ENCODE measurements at places on chromosomes 1 and 21. TPM values are rescaled to one million over a fixed set of nuclear protein-coding genes. Genes with fewer than 3 reads are reported as not detected.
A peak's percentile ranks its signal among the peaks of the same experiment; 100 is the strongest.

- no peak for DNase-seq
Measured at GRCh38 chr1:7224644-7225043, 439.4 kb downstream of the CAMTA1 start.

DNA sequence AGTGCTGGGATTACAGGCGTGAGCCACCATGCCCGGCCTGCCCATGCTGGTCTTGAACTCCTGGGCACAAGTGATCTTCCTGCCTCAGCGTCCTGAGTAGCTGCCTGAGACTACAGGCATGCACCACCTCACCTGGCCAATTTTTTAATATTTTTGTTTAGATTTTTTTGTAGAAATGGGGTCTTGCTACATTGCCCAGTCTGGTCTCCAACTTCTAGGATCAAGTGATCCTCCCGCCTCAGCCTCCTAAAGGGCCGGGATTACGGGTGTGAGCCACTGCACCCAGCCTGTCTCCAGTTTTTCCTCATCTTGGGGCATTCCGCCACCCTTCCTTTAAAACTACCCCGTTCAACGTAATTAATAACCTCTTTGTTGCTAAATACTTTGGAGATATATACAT lies 7.4 kb downstream of the PMF1 start:
- DNase-seq = no peak

DNA sequence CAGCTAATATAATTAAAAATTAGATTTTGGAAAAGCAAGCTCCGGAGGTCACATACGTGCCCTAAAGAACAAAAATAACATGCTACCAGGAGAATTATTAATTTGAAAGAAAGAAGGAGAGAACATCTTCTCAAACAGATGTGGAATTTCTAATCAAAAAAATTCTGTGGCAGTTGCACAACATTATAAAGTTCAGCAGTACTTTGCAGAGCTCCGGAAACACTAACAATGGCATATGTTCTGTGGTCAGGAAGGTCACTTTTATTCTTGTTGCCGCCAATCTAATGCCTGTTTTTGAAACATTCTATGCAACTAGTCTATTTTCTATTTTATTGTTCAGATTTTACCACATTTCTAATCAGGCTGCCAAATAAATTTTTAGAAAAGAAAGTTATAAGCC lies 186.8 kb downstream of the SMYD3 start:
- DNase-seq = no peak

DNA sequence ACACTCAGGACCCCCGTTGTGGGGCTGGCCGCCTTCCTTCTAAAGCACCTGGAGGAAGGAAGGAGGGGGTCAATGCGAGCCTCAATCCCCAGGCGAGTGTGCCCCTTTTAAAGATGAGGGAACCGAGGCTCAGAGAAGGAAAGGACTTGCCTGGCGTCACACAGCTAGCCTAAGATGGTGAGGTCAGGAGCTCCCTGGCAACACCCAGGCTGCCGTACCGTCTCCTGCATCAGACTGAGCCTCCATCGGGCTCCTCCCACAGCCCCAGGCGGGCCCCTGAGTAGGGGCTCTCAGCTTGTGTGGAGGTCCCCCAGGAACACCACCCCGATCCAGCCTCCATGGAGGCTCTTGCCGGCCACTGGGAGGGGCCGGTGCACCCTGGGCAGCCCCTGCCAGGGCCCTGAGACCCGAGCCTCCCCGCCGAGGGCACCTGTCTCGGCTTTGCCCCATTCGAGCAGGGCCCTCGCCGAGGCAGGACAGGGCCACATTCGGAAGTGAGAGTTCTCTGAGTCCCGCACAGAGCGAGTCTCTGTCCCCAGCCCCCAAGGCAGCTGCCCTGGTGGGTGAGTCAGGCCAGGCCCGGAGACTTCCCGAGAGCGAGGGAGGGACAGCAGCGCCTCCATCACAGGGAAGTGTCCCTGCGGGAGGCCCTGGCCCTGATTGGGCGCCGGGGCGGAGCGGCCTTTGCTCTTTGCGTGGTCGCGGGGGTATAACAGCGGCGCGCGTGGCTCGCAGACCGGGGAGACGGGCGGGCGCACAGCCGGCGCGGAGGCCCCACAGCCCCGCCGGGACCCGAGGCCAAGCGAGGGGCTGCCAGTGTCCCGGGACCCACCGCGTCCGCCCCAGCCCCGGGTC lies at the start of gene AIRE:
AIRE (plus strand) TSS at position 739 of the 855 bp plus-strand sequence. CDS start 131 bp downstream, outside the sequence.
- no peak for DNase-seq

- DNase-seq = peak; percentile 60
Measured at GRCh38 chr1:15027515-15027986, 126.0 kb upstream of the TMEM51 start.

DNA sequence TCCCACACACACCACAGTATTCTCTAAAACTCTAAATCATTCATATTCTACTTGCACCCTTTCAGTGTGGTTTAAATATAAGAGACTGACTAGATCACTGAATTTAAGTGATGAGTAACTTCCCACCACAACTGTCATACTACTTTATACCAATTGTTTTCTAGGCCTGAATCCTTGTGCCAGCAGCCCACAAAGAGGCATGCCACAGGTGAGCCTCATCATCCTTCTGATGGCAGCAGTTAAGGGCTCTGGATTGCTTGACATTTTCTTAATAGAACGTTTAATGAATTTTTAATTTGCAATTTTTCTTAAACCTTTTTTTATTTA lies 9.6 kb downstream of the C1orf105 start:
- DNase-seq = no peak

- DNase-seq = no peak
Measured at GRCh38 chr1:53502641-53503432, 43.6 kb downstream of the DMRTB1 start.

GRCh38 chr1:160877221-160877620 lies 7.8 kb downstream of the ITLN1 start:
- no peak for DNase-seq

The OR2L13 gene
- not detected for total RNA-seq

The GPR37L1 gene
- total RNA-seq = 0.09 TPM

DNA sequence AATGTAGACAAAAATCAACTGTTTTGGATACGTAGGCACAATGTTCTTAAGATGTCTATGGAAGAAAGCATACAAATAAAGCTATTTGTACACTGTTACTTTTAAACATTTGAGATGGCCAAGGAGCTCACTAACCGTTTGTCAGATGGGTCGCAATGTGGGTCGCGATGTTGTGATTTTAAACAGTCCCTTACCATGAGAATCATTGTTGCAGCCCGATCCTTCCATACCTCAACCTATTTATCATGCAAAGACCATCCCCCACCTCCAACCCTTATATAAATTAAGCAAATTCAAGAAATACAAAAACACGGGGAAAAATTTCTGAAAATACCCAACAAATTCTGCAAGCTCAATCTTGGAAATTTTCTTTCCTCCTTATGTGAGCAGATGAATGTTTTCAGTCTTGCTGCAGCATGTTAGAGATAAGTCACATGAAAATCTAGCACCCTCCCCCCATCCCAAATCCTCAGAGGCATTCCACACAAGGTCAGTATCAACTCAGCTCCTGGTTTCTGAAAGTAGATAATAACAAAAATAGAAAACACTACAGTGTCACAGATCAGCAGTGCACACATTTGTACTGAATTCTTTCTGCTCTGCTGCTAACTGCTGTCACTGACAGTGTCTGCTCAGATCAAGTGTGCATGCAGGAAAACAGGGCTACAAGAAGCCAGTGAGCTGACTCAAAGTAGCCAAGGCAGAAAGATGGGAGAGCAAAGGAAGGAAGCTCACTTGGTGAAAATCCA lies 92.9 kb upstream of the TTC39A start:
- DNase-seq = no peak

The AKR7A2 gene
- 26.5 TPM for total RNA-seq

DNA sequence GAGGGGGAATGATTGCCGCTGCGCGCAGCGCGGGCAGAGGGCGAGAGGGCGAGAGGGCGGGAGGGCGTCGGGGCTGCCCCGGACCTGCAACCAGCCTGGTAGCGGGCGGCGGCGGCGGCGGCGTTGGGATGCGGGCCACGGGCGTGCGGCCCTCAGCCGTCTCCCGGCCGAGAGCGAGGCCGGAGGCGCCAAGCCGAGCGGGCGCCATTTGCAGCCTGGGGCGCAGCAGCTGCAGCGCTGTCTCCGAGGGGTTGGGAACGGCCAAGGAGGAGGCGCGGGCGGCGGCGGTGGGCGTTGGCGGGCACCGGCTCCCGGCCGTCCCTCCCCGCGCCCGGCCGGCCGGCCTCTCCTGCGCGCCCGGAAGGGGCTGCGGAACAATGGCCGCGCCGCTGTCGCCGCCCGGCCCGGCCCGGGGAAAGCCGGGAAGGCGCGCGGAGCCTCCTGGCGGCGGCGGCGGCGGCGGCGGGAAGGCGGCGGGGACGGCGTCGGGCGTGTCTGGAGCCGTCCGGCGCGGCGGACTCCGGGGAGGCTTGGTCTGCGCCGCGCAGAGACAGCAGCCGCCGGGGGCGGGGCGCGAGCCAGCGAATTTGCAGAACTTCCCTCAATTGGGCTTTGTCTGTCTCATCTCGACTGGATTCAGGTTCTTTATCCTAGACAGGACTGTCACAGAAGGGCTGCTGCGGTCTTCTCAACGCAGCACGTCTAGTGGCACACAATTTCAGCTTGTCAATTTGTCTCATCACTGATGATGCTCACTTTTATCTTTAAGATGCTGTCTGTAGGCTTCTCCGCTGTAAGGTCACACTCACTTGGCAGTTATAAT lies 35.7 kb downstream of the ZBTB8B start:
- peak; percentile 64 for DNase-seq

GRCh38 chr1:209485751-209486150 lies 97.8 kb upstream of the CAMK1G start:
- no peak for DNase-seq

The PAQR7 gene
- total RNA-seq = 14.9 TPM

The SLC26A9 gene
- total RNA-seq = not detected

DNA sequence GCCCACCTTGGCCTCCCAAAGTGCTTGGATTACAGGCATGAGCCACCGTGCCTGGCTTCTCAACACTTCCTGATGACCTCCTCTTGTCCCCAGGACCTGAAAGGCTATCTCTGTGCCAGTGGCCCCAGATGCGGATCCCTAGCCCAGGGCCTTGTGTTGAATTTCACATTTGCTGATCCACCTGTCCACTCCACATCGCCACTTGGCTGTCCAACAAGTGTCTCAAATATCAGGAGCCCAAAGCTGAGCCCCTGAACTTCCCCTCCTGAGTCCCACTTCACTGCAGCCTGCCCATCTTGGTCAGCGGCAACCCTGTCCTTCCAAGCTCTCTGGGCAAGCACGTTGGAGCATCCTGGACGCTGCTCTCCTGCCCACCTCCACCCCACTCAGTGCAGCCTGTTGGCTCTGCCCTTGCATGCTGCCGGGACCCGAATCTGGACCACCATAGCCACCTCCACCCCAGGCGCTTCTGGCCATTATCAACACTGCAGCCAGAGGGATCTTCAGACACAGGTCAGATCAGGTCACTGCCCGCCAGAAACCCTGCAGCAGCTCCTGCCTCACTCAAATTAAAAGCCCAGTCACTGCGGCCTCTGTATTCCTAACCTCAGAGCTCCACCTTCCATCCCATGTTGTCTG lies 352.5 kb upstream of the VAMP3 start:
- DNase-seq = peak; percentile 3

DNA sequence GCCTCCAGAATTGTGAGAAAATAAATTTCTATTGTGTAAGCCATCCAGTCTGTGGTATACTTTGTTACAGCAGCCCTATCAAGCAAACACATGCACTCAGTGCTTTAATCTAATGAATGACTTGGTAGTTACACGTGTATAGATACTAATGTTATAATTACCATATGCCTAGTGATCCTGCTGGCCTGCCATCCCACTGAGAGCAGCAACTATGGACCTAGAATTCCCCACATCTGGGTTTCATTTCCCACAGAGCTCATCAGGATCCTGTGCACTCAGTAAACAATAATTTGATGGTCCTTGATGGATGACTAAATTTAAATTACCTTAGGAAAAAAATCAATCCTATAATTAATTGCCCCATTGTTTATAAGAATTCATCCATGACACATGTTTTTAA lies 86.5 kb upstream of the RGS1 start:
- DNase-seq = no peak

GRCh38 chr1:229268505-229268904 lies 2.4 kb upstream of the RAB4A start:
- DNase-seq = no peak

The ASTN1 gene
- 3.8 TPM for total RNA-seq

The ATP1A4 gene
- 1.5 TPM for total RNA-seq

- DNase-seq = no peak
Measured at GRCh38 chr1:63466759-63467158, 56.3 kb downstream of the ITGB3BP start.

The CCDC185 gene
- total RNA-seq = not detected

DNA sequence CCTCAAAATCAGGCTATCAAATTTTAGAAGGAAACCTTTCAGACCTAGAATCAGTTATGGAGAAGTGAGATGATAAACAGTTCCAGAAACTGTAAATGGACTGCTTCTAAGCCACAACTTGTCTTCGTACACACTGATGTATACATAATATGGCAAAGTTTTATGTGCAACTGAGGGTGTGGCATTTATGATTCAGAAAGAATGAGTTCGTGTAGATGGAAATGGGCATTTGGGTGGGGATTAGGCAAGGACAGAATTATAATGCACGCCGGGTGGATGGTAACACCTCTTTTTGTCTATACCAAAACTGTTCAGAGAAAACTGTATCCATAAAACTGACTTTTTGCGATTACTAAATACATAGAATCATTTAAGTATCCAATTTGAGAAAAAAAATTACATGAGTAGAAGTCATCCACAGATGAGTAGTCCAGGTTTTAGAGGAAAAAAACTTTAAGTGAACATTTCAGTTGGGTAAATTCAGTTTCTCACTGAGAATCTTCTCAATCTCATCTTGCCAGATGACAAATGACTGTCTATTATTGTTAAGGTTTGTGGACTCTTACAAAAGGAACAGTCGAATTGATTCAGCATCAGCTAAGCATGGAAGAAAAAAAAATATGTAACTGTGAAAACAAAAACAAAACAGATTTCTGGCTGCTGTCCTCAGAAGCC lies 22.5 kb downstream of the ERRFI1 start:
- DNase-seq = no peak

DNA sequence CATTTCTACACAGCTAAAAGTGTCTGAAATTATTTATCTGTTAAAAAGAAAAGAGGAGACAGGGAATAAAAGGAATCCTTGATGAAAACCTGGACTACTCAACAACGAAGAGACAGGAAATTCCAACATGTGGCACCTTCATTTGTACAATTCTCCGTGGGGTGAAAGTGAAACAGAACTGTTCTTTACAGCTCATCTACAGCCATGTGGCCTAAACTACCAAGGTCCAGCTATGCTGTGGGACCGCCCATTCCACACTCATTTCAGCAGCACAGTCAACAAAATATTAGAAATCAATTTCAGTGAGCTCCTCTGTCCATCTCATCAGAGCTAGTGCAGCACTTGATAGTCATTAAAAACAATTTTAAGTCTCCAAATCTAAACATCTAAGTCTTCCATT lies 44.0 kb downstream of the UBR4 start:
- no peak for DNase-seq

DNA sequence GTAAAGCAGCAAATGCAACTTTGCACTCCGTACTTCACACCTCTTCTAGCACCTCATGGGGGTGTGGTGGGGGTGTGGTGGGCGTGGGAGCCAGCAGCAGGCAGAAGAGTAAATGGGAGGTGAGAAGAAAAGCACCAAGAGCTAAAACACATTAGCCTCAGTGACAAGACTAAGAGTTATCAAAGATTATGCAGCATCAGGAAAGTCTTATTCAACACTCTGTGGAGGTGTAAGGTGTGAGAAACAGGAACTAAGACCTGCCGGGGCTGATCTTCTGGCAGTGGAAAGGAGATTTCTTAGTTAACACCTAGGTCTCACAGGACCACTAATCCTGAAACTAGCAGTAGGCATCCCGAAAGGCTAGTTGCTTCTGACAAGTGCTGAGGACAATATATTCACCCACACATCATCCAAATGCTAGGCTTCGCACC lies 9.9 kb downstream of the TGFBR3 start:
- DNase-seq = no peak

The TNNI3K gene
- total RNA-seq = 1.5 TPM

Measured in uterus (tissue), 4 donors.